Retinal pigment epithelial cell (primary cell): ENCODE measurements at places on chromosomes 1 and 21.

GRCh38 chr1:43772978-43773377, 65.6 kb downstream of the ST3GAL3 start:
- DNase-seq, result no peak

DNA sequence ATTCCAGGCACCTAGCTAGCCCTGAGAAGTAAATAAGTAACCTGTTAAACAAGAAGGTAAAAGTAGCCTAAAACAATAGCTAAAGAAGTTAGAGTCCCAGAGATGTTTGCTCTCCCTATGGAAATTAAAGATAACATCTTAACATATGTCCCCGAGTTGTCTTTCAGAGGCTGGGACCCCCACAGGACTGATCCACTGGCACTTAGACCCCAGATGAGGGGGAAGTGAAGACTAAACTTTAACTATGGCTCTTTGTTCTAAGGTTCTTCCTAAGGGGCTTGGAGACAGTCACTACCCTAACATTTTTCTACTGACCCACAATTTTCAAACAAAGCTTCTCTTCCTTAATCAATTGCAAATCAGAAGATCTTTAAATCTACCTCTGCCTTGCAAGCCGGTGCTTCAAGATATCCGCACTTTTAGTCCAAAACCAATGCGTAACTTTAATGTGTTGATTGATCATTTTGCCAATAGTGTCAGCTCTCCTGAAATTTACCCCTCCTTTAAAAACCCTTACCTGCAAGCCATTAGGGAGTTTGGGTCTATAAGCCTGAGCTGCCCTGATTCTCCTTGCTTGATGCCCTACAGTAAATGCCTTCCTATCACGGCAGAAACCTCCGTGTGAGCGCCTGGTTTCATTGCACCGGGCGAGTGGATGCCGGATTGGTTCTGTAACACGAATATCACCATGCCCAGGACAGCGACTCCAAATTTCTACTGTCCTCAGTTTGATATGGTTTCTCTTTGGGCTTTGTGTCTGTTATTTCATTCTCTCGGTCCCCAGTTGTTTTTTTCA, 404.4 kb downstream of the SIPA1L2 start:
- DNase-seq, result no peak

GRCh38 chr1:59743324-59744091, 71.2 kb upstream of the HOOK1 start:
- DNase-seq, result no peak

GRCh38 chr1:100794748-100795645, 75.5 kb downstream of the VCAM1 start:
- DNase-seq, result no peak

- DNase-seq, result no peak
Measured at GRCh38 chr1:161843156-161843555, 77.0 kb downstream of the ATF6 start.

- no peak for DNase-seq
Measured at GRCh38 chr1:62311473-62311943, 7.7 kb downstream of the KANK4 start.

DNA sequence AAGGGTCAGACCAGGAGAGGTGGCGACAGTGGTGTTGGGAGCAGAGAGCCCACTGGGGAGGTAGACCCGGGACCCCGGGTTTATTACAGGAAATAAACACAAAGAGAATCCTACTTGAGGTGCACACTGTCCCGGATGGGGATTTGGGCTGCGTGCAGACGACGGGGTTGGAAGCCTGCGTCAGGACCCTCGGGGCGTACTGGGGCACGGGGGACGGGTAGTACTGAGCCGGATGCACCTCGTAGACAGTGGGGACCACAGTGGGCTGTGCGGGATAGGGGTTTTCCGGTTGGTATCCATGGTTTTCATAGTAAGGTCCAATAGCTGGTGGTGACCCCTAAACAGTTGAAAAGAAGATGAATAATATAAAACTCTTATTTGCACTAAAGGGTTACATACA, 13.7 kb downstream of the TMPRSS2 start:
- no peak for DNase-seq

GRCh38 chr1:65178235-65178634, 30.2 kb downstream of the AK4 start:
- no peak for DNase-seq

GRCh38 chr1:167280912-167281311, 60.2 kb downstream of the POU2F1 start:
- DNase-seq, result no peak

DNA sequence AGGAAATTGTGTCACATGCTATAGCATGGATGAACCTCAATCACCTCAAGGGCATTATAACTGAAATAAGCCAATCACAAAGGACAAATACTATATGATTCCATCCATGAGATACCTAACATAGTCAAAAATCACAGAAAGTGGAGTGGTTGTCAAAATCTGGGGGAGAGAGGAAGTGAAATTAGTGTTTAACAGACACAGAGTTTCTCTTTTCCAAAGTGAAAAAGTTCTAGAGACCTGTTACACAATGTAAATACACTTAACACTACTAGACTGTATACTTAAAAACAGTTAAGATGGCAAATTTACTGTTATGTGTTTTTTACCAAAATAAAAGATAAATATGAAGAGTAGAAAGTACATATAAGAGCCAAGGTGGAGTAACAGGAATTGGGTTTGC, 31.8 kb downstream of the ZNF644 start:
- no peak for DNase-seq

GRCh38 chr1:191671236-191671635, 487.0 kb upstream of the RGS18 start:
- DNase-seq, result peak; percentile 16

DNA sequence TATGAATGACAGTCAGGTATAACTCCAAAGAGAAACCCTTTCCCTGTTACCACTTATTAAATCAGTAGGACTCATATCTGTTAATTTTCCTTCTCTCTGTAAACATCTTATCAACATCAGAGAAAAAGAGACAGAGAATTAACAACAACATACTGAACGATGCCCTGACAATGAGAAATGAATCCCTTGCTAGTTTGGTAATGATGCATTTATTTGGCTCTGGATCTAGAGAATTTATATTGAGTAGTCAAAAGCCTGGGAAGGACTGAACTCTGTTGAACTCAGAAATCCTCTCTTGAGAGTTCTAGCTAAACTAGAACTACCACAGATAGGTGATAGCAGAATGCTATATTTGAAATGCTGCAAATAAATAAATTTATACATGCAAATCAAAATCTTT, 325.6 kb downstream of the DISC1 start:
- no peak for DNase-seq

DNA sequence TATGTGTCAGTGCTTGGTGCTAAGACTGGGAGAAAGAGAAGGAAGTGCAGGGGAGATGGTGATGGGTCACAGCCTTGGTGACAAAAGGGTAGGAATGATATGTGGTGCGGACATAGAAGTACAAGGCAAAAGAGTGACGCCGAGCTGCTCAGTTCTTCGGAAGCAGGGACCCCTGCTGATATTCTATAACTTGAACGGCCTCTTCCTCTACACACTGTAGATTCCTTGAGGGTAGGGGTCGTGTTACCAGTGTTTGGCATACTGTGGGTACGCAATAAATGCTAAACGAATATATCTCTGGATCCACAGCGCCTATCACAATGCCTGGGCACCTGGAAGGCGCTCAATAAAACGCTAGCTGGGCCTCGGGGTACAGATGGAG, 488 bp downstream of the DBT start:
- DNase-seq, result no peak

GRCh38 chr1:89610457-89611011, 22.4 kb upstream of the LRRC8C start:
- no peak for DNase-seq

GRCh38 chr21:31592963-31593560, 66.4 kb upstream of the SOD1 start:
- DNase-seq, result no peak

DNA sequence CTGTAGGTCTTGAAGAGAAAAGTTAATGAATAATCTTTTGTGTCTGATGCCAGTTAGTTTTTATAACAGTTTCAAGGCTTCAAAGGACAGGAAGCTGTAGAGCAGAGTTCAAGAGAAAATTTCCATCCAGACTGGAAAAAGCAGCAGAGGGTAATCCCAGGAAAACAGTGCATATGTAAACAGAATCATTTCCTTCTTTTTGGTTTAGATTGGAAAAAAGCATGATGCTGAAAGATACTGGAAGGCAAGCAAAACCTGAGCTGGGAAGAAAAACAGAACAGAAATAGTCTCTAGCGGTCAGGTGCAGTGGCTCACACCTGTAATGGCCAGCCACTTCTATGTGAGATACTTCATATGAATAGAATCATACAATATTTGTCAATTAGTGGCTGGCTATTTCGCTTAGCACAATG, 71.9 kb downstream of the ZSWIM5 start:
- DNase-seq, result no peak

DNA sequence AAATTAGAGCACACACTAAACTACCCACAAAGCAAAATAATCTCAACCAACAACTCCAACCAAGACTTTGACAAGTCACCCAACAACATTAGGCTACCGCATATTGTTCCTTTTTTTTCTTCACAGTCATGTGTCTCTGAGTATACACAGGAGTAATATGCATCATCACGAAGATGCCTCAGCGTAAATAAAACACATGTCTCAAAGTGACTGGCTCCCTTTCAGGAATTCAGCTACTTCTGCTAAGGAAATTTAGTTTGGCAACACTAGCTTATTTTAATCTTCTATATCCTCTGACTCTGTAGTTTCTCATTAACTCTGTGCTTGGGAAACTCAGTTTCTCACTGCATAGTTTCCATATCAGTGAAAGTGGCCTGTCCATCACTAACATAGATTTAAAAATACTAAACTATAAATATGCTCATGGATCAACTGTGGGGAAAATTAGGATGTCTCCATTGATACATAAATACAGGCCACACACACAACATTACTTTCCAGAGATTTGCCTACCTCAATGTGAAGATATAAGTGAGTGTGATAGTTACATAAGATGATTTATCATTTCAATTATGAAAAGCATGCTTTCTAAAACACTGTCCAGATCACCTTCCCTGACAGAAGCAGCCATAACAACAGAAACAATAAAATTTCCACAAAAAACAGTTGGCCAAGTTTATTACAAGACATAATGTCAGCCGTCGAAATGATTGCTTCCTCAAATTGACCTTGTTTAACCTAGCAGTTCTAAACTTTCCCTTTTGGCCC, 113.2 kb downstream of the PTGER3 start:
- DNase-seq, result no peak

GRCh38 chr1:240496941-240497340, 115.0 kb downstream of the GREM2 start:
- no peak for DNase-seq
